ENCODE measurements at places on chromosomes 6 and 20.

- DNase-seq, result no peak
Observed at GRCh38 chr6:149284904-149285303, 32.6 kb upstream of the TAB2 start.

DNA sequence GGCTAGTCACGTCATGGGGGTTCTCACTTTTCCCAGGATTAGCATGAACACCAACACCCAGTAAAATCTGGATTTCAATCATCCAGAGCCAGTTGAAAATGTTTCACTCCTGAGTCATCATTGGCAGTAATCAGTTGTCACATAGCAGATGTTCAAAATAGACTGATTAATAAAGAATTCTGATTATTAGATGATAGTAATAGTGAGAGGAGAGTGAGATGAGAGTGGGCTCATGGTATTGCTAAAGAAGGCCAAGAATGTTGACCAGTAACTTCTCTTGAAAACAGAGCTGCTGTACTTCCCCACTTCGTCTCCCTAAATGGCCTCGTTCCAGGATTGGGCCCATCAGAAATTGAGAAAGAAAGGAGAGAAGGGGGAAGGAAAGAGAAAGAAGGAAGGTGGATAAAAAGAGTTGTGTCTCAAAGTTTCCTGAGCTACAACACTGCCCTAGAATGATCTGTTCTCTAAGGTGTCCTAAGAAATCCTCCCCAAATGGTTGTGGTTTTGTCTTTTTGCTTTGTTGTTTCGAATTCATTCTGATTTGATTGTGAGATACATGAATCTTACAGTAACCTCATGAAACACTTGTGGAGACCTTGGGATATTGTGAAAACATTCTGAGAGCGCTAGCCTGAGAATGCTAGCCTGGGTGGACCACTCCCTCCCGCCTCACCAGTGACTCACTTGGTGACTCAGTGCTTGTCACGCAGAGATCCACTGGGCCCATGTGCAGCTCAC, 502.2 kb upstream of the JARID2 start:
- peak; percentile 81 for DNase-seq

DNA sequence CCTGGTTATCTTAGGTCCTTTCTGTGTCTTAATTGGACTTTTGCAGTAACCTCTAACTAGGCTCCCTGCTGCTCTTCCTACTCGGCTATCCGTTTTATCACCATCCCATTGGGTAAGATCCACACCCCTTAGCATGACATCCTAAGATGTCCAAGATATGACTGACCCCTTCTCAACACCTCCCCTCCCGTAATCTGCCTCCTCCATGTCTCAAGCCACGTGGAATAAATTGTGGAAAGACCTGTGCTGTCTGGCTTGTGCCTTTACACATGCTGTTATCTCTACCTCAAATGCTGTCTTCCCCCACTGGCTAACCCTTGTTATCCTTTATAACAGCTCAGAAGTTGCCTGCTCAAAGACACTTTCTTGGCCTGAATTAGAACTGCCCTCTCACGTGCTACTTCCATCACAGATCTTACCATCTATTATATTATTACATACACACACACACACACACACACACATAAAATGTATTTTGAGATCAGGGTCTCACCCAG, 26.5 kb downstream of the EIF2S2 start:
- no peak for DNase-seq

DNA sequence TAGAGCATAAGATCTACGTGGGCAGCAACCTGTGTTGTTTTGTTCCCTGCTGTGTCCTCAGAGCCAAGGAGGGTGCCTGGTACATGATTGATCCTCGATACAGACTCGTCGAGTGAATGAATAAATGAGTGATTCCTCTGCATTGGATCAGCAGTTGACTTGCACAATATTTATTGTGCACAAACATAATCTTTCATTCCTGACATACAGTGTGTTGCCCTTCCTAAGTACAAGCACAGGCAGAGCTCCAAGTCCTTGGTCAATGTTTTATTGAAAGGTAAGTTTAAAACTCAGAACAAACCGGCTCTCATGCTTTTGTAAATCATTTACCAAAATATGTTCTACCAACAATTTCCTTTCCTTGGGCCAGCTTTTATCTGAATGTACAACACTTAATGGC, 57.4 kb downstream of the STMND1 start:
- DNase-seq, result no peak

DNA sequence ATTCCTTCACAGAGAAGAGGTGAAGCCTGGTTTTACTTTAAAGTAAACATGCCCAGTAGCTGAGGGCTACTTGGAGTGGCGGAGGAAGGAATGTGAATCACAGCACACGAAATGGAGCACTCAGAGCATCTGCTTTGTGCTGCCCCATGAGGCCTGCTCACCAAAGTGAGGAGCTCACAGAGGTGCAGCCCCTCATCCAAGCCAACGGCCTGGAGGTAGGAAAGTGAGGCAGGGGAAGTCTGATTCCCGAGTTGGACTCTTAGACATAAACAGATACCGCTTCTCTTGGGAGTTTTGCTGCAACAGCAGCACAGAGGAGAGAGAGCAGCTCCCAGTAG, 3.6 kb downstream of the YTHDF1 start:
- DNase-seq, result no peak

DNA sequence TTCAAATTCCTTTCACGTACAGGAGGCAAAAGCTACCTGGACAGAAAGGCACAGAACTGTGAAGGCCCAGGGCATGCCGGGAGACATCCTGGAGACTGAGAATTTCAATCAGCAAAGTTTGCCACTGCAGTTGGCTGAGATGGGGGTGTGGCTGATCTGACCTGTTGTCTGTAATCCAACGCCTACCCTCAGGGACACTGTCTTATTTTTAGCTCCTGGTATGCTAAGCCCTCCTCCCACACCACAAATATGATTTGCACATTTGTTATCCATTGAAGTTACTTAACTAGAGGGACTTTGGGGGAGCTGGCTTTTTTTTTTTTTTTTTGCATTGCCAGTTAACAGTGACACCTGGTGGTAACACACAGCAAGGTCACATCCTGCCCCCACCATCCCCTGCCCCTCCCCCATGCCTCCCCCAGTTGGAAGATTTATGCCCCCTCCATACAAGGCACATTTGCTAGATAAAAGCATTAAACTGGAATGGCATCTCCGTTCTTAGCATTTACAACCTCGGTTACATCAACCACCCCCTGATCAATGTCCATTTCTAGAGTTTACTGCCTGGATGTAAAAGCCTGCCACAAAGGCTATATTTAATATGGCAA, 40.4 kb downstream of the TTI1 start:
- peak; percentile 14 for DNase-seq
